Epithelial cell of esophagus (primary cell): ENCODE measurements at places on chromosomes 3 and 15.

DNA sequence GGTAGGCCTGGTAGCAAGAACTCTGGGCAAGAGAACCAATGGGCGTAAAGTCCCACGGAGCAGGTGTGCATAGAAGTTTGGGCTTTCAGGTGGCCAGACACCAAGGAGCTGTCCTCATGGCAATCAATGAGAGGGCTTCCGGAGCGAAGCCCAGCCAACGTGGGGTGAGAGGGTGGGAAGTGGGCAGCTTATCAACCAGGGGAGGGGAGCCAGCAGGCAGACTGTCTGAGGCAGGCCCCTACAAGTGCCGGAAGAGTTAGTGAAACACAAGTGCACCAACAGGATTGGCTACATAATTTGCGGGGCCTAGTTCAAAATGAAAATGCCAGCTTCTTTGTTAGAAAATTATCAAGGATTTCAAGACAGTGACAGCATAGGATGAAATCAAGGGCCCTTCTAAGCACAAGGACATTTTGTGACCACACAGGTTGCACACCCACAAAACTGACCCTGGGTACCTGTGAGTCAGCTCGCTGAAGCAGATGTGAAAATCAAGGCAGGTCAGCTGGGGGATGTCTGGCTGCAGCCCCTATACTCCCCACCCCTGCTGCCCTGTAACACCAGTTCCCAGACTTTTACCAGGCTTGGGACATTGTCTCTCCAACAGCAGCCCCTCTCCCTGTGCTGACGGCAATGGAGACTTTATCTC is 102.1 kb upstream of the ETV5 start:
- DNase-seq = peak; percentile 35

DNA sequence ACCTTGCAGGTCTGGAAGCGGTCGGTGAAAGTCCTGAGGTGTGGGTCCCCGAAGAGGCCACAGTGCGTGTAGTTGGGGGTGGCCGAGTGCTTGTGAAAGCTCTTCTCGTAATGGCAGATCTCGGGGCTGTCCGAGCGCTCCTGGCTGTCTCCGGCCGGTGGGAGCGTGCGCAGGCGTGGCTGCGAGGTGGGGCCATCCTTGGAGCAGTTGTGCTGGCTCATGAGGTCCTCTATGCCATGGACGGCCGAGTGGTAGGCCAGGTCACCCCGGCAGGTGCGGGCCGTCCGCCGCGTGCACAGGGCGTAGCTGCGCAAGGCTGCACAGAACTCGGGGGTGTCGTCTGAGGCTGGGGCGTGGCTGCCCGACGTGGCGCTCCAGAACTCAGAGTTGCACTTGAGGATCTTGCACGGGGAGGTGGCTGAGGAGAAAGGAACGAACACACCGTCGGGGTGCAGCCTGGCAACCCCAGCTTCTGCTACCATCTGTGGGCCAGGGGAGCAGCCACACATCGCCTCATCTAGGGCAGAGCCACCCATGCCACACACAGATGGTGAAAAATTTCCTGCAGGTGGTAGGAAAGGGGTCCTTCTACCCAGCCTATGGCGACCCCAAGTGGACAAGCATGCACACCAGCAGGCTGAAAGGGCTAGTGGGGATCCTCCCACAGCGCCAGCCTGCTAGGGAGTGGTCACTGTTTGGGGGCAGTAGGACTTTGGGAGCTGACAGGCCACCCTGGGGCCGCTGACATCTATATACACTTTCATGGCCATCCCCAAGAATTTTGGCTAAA is 36.7 kb downstream of the RGMA start:
- DNase-seq = no peak

GRCh38 chr15:42742149-42742548 is 5.2 kb upstream of the CDAN1 start:
- no peak for DNase-seq

GRCh38 chr15:66786708-66787488 is 84.9 kb downstream of the SMAD6 start:
- DNase-seq = no peak

- peak; percentile 26 for DNase-seq
Observed at GRCh38 chr3:100865442-100865841, 127.8 kb downstream of the ABI3BP start.

DNA sequence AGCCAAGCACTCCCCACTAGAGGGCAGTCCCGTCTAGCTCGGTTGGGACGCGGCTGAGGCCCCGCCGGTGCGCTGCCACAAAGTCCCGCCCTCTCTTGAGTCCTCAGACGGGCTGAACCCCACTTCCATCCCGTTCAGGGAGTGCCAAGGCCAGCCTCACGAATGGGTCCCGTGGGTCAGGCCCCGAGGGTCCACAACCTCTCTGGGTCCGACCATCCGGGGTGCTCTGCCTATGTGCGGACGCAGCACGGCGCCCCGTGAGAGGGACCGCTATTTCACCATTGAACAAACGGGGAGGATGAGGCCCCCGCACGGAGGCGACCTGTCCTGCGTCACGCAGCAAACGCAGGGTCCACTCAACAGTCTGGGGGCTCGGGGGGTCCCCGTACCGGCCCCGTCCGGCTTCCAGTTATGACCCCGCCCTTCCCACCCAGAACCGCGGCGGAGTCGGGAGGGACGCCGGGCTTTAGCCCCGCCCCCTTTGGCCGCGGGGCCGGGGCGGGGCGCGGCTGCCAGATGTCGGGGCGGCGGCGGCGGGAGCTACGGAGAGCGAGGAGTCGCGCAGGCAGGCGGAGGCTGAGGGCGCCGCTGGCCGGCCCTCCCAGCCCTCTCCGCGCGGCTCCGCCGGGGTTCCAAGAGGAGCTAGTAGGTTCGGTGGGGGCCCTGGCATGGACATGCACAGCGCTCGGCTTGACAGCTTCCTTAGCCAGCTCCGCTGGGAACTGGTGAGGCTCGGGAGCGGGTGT is at the start of gene INKA1:
Gene INKA1 (plus strand): TSS at position 543 of the 746 bp plus-strand sequence. CDS start 132 bp downstream, at position 675.
- peak; percentile 90 for DNase-seq

GRCh38 chr3:35746492-35746891 is 107.2 kb downstream of the ARPP21 start:
- DNase-seq = no peak

GRCh38 chr15:32838820-32839219 is 121.0 kb downstream of the GREM1 start:
- peak; percentile 74 for DNase-seq

- DNase-seq = no peak
Observed at GRCh38 chr3:62735510-62735909, 139.7 kb downstream of the CADPS start.

DNA sequence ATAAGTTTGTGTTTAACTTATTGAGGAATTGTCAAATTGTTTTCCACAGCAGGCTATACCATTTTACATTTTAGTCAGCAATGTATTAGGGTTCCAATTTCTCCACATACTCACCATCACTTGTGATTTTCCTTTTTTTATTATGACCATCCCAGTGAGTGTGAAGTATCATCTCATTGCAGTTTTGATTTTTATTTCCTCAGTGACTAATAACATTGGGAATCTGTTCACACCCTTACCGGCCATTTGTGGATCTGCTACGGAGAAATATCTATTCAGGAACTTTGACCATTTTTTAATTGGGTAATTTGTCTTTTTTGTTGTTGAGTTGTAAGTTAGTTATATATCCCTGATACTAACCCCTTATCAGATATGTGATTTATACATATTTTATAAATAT is 54.8 kb upstream of the LMCD1 start:
- peak; percentile 24 for DNase-seq

DNA sequence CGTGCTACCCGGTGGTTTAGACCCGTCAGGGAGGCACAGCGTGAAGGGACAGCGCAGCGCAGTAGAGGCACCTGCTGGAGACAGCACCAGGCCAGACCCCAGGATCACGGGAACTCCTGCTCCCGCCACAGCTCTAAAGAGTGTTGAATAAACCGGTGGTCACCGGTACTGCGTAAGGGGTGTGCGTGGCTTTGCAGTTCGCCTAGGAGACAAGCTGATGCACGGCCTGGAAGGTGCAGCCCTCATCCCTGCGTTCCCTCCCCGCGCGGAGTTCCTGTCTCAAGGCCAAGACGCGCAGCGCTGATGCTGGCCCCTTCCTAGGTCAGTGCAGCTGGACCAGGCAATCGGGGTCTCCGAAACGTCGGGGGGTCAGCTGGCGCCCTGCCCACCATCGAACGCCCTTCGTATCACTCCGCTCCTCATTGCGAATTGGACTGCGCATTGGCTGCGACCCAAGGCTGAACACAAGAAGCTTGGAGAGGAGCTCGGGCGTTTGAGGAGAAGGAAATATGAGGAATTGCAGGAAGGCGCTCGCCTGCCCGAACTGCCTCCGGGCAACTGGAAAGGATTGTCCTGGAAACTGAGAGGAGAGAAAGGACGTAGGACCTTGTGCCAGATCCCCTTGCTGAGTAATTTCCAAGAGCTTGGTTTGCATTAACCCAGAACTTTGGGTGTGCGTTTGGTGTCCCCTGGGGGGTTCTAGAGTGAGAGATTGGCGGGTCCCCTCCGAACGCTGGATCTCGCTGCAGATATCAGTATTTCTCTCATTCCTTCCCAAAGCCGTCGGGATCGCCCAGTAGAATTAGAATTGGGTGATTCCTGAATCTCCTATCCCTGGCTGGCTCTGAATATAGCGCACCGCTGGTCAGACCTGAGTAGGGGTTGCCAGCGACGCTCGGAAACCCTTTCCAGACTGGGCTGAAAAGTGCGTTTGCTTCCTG is 2.3 kb upstream of the SOX14 start:
- no peak for DNase-seq

DNA sequence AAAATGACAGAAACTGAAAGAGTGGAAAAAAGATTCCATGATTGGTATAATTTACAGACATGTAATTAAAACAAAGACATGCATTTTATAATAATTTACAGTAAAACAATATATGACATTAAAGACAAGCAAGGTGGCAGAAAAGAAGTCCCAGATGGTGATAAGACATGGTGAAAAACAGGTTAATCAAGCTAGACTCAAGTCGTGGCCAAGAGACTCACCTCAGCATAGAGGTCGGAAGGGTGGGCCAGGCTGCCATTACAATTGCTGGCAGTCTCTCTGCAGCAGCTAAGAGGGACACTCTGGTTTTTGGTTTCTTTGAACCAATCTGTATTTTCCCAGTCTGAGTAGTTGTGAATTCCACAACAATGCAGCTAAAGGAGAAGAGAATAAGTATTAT is 18.4 kb downstream of the TSPAN3 start:
- DNase-seq = no peak

GRCh38 chr3:144058713-144059112 is 87.1 kb downstream of the DIPK2A start:
- DNase-seq = no peak

- DNase-seq = peak; percentile 39
Observed at GRCh38 chr15:37135225-37135624, 34.9 kb upstream of the MEIS2 start.

DNA sequence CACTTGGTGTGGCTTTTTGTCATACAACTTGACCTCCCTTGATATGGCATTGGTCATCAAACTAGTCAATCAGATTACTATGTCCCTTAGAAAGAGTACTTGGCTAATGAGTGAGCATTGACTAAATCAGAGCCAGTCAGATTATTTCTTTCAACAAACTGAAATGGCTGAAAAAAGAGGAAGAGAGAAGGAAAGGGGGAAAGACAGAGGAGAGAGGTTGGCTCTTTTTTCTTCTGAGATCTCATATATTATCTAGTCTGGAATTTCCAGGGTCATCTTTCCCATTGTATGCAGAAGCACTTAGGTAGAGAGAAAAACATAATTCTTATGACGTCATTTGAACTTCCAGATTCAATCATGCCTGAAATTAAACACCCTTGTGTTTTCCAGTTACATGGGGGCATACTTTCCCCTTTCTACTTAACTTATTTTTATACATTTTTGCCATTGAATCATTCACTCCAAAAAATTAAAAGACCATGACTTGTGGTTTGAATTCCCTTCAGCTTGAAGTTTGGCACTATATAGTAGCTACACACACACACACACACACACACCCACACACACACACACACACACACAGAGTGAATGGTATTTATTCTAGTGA is 387.8 kb downstream of the LSAMP start:
- DNase-seq = no peak

DNA sequence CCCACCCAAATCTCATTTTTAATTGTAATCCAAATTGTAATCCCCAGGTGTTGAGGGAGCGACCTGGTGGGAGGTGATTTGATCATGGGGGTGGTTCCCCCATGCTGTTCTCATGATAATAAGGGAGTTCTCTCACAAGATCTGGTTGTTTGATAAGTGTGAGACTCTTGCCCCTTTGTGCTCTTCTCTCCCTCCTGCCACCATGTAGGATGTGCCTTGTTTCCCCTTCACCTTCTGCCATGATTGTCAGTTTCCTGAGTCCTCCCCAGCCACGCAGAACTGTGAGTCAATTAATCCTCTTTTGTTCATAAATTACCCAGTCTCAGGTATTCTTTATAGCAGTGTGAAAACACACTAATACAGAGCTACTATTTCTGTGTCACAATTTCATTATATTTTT is 88.7 kb downstream of the NCEH1 start:
- DNase-seq = no peak

DNA sequence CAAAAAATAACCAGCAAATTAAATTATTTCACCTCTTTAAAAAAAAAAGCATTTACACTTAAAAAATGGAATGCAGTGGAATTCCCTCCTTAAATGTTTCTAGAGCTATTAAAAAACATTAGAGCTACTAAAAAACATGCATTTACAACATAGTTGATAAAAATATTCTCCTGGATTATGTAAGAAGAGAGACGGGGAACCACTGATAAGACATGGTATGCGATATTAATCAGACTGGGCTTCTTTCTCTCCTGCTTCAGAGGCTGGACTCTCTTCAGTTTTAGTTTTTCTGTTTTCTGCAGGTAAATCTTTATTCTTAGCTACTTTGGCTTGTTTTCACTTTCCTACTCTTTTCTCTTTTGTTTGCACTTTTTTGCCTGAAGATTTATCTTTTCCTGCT is 40.4 kb upstream of the WDR49 start:
- no peak for DNase-seq

- no peak for DNase-seq
Observed at GRCh38 chr15:58918239-58918638, 15.2 kb downstream of the SLTM start.

GRCh38 chr15:58545307-58546065 is 113.7 kb downstream of the LIPC start:
- no peak for DNase-seq

DNA sequence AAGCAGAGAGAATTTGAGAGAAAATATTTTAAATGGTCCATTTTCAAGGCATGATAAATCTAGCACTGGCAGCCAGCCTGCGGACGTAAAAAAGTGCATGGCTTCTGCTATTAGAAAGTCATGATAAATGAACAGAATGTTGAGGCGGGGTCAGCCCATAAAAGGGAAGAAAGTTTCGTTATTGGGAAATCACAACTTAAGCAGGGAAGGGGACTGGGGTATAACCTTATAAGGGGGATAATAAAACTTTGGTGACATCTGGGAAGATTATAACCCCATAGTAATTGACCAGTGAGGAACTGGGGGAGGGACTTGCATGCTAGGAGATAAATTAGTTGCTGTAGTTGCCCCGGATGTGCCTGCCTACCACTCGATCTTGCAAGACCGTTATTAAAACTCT is 88.4 kb upstream of the PLSCR4 start:
- DNase-seq = no peak

DNA sequence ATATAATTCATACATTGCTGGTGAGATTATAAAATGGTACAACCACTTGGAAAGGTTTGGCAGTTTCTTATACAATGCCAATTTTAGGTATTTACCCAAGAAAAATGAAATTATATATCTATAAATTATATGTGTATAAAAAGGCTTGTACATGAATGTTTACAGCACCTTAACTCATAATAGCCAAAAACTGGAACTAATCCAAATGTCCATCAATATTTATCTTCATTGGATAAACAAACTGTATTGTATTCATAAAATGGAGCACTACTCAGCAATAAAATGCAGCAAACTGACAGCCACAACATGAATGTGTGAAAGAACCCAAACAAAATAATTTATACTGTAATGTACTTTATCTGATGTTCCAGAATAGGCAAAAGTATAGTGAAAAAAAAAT is 33.6 kb upstream of the EIF5A2 start:
- DNase-seq = no peak
